Psoas muscle (tissue), 8 donors: ENCODE measurements at places on chromosomes 6 and 20. TPM values are rescaled to one million over a fixed set of nuclear protein-coding genes. Genes with fewer than 3 reads are reported as not detected.

TTBK1 gene
- polyA plus RNA-seq: not detected

CLVS2 gene
- polyA plus RNA-seq: not detected

RFX6 gene
- polyA plus RNA-seq: not detected

DNA sequence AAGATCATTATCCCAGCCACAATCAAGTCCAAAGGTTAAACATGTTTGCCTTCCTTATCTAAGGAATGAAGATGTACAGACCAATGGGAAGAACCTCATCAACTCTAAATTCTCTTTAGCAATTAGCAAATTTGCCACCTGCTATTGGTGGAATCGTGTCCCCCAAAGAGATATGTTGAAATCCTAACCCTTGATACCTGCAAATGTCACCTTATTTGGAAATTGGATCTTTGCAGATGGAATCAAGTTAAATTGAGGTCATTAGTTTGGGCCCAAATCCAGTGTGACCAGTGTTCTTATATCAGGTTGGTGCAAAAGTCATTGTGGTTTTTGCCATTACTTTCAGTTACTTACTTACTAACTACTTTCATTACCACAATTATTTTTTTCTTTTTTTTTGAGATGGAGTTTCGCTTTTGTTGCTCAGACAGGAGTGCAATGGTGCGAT is 31.3 kb downstream of the KLHL31 start:
- DNase-seq: no peak
